Stimulated activated CD8-positive, alpha-beta memory T cell treated with anti-CD3 and anti-CD28 coated beads, Interleukin-4, amount 100 ng/mL, for 24 hours (primary cell): ENCODE measurements at places on chromosomes 11 and 22.

GRCh38 chr11:44467413-44467812 lies 98.0 kb upstream of the CD82 start:
- DNase-seq = no peak

DNA sequence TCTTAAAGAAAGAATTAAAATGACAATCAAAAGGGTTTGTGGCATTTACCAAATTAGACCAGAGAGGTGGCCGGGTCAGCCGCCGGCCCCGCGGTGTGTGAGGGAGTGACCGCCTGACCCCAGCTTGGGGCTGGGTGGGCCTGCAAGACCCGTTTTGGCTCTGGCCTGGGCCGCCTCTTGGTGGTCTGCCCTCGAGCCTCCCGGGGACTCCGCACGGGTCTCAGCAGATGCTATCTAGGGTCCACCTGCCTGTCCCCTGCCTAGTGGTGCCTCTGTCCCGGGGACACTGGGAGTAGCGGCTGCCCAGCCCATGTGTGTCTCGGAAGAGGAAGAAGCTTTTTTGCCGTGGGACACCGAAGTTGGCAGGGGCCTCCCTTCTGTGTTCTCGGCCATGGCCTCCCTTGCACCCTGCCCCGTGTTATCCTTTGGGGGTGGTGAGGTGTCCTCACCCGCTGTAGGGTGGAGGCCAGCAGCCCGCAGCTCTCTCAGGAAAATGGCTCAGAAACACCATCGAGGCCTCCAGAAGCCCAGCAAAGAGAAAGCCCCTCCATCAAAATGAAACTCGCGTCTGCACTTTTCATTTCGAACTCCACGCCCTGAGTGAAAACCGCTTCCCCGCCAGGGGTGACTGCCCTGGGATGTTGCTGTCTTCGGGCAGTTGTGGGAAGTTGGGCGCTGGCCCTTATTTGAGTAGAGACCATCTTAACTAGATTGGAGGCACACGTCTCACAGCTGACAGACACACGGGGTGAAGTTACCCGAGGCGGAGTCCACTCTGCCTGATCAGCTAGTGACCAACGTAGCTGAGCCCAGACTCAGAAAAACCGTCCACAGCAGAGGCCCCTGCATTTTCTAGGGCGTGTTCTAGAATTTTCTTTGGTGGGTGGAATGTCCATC lies 8.0 kb downstream of the CCND1 start:
- no peak for DNase-seq

- no peak for DNase-seq
These were observed 85.1 kb downstream of the TRIM44 start for GRCh38 chr11:35747668-35748067.

DNA sequence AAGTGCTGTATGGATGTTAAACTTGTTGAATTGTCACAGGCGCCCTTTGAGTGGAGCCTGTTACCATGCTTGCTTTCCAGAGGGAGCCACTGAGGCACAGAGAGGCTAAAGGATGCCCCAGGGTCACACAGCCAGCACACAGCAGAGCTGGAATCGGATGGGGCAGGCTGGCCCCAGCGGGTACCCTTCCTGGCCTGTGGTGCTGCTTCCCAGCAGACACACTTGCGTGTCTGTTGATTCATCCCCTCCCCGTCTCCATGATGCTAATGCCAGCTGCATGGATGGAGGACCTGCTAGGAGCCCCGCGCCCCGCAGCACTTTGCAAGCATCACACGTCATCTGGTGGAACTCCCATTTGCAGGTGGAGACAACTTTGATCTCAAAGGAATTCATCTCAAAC lies 52.4 kb upstream of the SHISAL1 start:
- DNase-seq = no peak

GRCh38 chr11:107271425-107271824 lies 186.2 kb downstream of the CWF19L2 start:
- no peak for DNase-seq

DNA sequence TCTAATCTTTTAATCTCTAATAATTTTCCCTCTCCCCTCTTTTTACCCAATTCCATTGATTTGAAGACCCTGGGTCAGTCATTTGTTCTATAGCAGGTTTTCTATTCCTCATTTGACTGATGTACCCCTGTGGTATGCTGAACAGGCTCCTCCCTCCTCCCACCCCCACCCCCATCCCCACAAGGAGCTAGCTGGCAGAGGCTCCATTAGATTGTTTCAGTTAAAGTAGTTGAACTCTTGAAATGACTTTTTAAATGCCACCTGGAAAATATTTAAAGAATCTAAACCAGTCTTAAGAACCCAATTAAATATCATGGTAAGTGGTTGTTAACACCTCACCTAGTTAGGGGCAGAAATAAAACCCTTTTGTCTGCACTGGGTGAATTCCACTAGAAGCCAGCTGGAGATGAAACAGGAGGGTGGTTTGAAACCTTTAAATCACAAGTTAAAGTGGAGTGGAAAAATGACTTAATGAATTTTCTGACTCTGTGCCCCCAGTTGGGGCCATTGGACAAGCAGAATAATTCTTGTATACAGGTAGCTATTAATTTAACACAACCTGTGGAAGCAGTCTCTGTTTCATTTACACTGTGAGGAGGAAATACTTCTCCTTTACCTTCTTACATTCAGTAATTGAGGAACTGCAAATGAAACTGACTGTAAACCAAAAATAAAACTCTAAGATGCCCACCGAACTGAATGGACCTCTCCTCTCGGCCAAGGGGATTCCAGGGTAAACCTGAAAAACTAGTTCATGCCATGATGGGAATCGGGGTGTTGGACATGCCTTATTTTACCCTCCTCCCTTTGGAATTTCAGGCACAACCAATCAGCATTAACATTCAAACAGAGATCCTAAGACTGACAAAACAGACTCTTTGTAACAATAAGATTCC lies 30.7 kb downstream of the PRR5L start:
- no peak for DNase-seq

DNA sequence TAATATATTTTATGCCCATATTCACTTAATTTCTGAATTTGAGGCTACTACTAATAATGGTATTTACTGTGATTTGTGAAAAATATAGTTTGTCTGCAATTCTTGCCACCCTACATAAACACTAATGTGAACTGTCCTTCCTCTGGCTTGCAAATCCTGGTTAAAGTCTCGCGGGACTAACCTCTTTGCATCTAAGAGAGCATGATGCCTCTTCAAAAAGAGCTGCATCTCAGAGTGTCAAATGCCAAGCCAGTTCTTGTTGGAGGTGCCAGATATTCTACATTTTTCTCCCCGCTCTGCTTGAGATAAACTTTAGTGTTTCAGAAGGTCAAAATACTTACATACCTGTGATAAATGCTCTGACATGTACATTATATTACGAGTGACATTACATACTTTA lies 2.1 kb downstream of the ARHGAP42 start:
- DNase-seq = no peak

- no peak for DNase-seq
These were observed 10.5 kb downstream of the NUMA1 start for GRCh38 chr11:72069787-72070251.

- no peak for DNase-seq
These were observed 13.8 kb downstream of the PLXNB2 start for GRCh38 chr22:50293441-50294318.

GRCh38 chr11:16036218-16036617 lies 320.1 kb downstream of the SOX6 start:
- no peak for DNase-seq

- DNase-seq = peak; percentile 67
These were observed 369 bp downstream of the DGCR8 start for GRCh38 chr22:20080445-20080775.

GRCh38 chr11:69836401-69836800 lies 17.2 kb upstream of the FGF3 start:
- DNase-seq = no peak

- no peak for DNase-seq
These were observed 131.3 kb downstream of the AASDHPPT start for GRCh38 chr11:106208760-106209159.

GRCh38 chr11:71081704-71082230 lies 170.6 kb downstream of the SHANK2 start:
- DNase-seq = no peak

DNA sequence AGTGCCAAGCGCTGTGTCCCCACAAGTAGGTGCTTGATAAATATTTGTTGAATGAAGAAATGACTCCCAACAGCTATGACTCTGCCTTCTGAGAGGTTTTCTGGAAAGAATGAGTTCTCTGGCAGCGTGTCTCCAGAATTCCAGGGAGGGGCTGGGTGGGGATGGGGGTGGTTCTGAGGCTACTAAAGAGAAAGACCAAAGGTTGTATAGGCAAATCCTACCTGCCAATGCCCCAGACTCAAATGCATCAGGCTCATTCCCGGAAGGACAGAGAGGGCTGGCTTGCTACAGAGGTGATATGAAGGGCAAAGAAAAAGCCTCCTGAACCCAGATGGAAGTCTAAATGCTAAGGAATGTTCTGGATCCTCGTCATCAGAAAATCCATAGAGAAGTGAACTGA lies 1.9 kb downstream of the DUSP18 start:
- no peak for DNase-seq

DNA sequence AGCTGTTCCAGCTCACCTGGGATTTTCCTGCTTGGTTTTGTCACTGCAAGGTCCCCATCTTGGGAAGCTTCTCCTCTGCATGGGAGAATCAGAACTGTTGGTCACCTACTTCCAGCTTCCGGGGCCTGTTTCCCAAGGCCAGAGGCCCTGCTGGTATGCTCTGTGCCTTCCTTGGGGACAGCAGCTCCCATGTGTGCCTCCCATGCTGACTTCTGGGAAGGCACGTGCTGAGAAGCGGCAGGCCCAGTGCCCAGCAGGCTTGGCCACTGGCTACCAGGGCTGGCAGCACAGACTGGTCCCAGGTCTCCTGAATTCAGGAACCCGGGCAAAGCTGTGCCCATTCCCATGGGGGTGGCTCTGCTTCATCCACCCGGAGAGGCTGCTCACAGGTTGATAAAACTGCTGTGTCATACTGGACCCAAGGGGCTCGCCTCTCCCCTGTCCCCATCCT lies 33.8 kb downstream of the MYEOV start:
- no peak for DNase-seq

GRCh38 chr22:20444325-20444724 lies 6.7 kb upstream of the SCARF2 start:
- no peak for DNase-seq

DNA sequence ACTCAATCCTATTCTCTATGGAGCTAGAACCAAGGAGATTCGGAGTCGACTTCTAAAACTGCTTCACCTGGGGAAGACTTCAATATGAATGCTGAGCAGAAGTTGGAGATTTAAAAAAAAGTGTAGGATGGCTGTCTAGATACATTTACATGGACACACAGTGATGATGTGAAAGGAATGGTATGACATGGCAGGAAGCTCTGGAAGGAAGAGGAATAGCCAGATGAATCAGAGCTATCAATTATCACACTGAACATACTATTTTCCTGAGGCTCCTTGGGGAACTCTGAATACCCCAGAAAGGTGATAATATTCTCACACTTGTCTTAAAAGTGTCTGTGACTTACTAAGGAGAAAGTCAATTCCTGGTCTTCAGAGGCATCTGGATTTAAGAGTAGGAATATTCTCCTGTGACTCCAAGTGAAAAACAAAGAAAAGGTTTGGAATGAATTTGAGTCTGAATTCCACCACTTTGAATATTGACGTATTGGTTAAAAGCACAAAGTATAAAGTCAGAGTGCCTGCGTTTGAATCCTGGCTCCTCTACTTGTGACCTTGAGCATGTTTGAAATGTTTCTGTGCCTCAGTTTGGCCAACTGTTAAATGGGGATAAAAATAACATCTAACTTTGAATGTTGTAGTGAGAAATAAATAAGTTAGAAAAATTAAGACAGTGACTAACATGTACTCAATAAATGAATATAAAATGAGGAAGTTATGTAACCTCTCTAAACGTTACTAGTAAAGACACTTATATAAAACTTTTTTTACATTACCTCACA lies 1.3 kb downstream of the OR52D1 start:
- DNase-seq = no peak

GRCh38 chr11:65811764-65812475 lies 21.8 kb upstream of the SNX32 start:
- DNase-seq = no peak

DNA sequence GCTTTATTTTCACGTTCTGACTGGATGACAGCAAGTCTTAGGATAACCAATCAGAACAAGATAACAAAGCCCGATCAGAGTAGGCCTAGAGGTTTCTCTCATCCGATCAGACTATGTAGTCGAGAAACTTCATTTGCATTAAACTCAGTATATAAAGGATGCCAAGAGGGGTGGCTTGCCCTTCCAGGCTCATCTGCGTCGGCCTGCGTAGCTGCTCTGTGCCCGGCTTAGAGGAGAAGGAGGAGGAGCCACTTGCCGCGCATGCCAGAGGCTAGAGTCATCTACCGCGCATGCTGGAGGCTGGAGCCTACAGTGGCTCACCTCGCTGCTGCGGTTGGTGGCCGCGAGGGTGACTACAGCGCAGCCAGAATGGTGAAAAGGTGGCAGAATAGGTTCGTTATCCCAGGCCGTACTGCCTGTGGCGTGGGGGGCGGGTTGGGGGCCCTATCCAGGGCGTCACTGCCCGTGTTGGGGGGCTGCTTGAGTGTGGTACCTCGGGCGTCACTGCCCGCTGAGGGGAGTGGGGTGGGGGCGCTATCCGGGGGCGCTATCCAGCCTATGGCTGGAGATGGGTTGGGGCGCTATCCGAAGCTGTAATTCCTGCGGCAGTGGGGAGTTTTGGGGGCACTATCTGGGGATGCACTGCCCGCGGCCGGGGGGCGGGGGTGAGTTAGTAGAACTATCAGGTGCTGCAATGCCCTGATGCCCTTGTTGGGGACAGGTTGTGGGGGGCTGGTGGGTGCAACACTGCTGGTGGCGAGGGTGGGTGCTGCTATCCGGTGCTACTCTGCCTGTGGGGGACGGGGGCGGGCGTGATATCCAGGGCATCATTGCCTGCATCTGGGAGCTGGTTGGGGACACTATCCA lies at the start of gene RFPL2:
Gene RFPL2, minus strand, starts transcription at position 218 of the 867 bp plus-strand sequence. CDS start 2,622 bp downstream, outside the sequence.
- no peak for DNase-seq

DNA sequence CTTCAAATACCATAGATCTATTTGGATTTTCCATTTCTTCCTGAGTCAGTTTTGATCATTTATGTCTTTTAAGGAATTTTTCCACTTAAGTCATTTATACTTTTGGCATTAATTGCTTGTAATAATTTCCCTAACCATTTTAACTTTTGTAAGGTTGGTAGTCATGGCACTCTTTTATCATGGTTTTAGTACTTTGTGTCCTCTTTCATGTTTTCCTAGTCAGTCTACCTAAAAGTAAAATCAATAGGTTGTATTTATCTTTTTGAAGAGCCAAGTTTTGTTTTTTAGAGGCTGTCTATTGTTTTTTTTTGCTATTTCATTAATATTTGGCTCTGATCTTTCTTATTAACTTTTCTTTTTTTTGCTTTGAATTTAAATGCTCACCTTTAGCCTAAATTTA lies 45.5 kb upstream of the IGLL5 start:
- no peak for DNase-seq

- peak; percentile 6 for DNase-seq
These were observed 52.8 kb upstream of the TENM4 start for GRCh38 chr11:79493555-79494171.

- DNase-seq = no peak
These were observed 309.8 kb downstream of the TTC28 start for GRCh38 chr22:28369854-28370253.

DNA sequence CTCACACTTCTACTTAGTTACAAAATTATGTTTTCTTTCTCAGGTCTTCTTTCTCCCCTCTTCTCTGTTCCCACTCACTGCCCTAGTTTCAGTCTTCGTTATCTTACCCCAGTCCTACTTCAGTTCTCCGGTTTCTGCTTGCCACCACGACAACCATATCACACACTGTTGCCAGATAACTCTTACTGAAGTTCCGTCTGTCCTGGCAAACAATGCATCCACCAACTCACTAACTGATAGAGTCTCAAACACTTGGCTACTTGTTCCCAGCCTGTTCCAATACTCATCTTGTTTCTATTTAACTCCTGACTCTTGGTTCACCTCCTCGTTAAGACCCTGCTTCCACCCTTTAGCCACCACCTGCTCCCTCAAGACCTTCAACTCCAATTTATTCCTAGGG lies 164.5 kb downstream of the STK33 start:
- DNase-seq = no peak
